ENCODE measurements at places on chromosomes 4 and X. TPM values are rescaled to one million over a fixed set of nuclear protein-coding genes. Genes with fewer than 3 reads are reported as not detected.

ARHGEF38 gene
- total RNA-seq: 0.24 TPM

GRCh38 chr4:139267301-139267700 is 12.7 kb downstream of the MGARP start:
- H3K27me3 ChIP-seq: no peaks in the 10 kb centered on the region
- H3K36me3 ChIP-seq: no peaks in the 10 kb centered on the region
- H3K4me1 ChIP-seq: peaks cover 4% of the 10 kb centered on the region
- DNase-seq: no peak
- no peak overlapping the region for H3K4me3 ChIP-seq
- no peak overlapping the region for H3K27ac ChIP-seq

DNA sequence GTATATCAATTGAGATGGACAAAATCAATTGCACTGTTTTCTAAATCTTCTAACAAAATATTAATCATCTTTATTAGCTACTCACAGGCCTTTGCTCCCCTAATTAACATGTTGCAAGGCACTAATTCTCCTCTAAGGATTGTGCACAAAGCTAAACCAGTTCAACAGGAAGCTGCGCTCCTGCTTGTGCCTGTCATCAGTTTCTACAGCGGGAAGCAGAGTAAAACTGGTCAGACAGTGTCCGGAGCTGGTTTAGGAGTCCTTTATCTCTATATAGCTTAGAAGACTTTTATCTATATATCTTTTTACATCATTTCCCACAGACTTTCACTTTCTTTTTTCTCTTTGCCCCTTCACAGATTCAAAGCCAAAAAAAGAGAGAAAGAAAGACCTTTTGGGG is 79.1 kb downstream of the ELOVL6 start:
- no peak for DNase-seq
- H3K27me3 ChIP-seq: no peaks in the 10 kb centered on the region
- H3K4me3 ChIP-seq: no peak overlapping the region
- H3K36me3 ChIP-seq: no peaks in the 10 kb centered on the region
- H3K27ac ChIP-seq: no peak overlapping the region

DNA sequence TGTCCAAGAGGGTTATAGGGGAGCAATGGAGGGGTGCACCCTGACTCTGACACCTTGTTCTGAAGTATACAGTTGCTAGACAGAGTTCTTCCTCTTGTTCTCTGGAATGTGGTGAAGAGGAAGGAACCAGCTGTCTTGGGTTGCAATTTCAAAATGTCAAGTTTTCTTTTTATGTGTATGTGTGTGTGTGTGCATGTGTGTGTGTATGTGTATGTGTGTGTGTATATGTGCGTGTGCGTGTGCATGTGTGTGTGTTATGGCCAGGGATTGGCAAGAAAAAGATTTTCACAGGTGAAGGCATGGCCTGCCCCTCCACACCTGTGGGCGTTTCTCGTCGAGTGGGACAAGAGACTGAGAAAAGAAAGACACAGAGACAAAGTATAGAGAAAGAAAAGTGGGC is 81.6 kb upstream of the ADGRA3 start:
- H3K27ac ChIP-seq: no peak overlapping the region
- no peaks in the 10 kb centered on the region for H3K36me3 ChIP-seq
- H3K4me1 ChIP-seq: no peaks in the 10 kb centered on the region
- no peak overlapping the region for H3K4me3 ChIP-seq
- DNase-seq: no peak

CCNI gene
- 112 TPM for total RNA-seq

DNA sequence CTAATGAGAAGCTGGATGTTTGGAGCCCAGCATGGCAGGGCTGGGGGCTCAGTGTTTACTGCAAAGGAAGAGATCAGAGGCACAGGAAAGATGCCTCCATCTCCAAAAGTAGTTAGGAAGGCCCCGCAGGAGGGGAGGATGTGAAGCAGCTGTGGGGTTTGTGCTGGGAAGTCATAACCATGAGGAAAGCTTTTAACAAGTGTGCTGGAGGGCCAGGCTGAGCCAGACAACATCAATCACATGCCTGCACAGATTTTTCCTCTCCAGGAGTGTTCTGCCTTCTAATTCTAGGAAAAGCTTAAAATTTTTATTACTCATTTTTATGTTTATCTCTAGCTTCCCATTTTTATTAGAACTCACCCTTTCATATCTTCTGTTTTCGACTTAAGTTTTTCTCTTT is 65.4 kb downstream of the GPR82 start:
- no peak overlapping the region for H3K27ac ChIP-seq
- peaks cover 5% of the 10 kb centered on the region for H3K36me3 ChIP-seq
- no peaks in the 10 kb centered on the region for H3K4me1 ChIP-seq

CCNB3 gene
- 0.42 TPM for total RNA-seq

GRCh38 chr4:163462556-163462955 is 11.0 kb downstream of the TKTL2 start:
- no peaks in the 10 kb centered on the region for H3K36me3 ChIP-seq
- H3K4me3 ChIP-seq: no peak overlapping the region
- DNase-seq: no peak
- no peaks in the 10 kb centered on the region for H3K27me3 ChIP-seq
- no peaks in the 10 kb centered on the region for H3K4me1 ChIP-seq
- H3K27ac ChIP-seq: no peak overlapping the region

MAOA gene
- 0.99 TPM for total RNA-seq

GRCh38 chr4:33924811-33925210 is 2319.5 kb downstream of the ARAP2 start:
- DNase-seq: no peak
- no peak overlapping the region for H3K4me3 ChIP-seq
- H3K36me3 ChIP-seq: no peaks in the 10 kb centered on the region

NAA15 gene
- 31.4 TPM for total RNA-seq

RNF113A gene
- 28.6 TPM for total RNA-seq

- H3K27me3 ChIP-seq: peaks cover 18% of the 10 kb centered on the region
- no peak for DNase-seq
- H3K4me3 ChIP-seq: no peak overlapping the region
Observed at GRCh38 chr4:155207534-155208257, 740 bp upstream of the NPY2R start.

DNA sequence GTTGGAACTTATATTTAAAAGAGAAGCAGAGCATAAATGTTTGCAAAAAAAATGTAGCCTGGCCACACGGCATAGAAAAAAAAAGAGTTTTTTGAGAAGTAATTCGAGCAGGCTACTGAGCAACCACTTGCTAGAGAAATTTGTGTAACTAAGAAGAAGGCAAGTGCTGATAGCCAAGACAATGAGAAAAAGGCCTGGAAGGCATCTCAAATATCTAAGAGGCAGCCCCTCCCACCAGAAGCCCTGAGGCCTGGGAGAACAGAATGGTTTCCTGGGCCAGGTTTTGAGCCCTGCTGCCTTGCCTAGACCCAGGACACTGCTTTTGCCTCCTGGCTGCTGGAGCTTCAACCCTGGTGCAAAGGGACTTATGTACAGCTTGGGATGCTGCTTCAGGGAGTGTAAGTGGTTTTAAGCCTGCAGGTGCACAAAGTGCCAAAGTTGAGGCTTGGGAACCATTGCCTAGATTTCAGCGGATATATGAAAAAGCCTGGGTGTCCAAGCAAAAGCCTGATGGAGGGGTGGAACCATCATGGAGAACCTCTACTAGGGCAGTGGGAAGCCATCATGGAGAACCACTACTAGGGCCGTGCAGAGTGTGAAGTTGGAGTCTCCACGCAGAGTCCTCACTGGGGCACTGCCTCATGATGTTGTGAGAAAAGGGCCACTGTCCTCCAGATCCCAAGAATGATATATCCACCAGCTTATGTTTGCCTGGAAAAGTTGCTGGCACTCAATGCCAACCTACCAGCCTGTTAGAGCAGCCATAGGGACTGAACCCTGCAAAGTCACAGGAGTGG is 9.7 kb downstream of the TECRL start:
- DNase-seq: no peak
- no peaks in the 10 kb centered on the region for H3K36me3 ChIP-seq
- no peak overlapping the region for H3K4me3 ChIP-seq
- H3K27ac ChIP-seq: no peak overlapping the region

MUC7 gene
- total RNA-seq: not detected

SMIM43 gene
- 0.24 TPM for total RNA-seq

DNA sequence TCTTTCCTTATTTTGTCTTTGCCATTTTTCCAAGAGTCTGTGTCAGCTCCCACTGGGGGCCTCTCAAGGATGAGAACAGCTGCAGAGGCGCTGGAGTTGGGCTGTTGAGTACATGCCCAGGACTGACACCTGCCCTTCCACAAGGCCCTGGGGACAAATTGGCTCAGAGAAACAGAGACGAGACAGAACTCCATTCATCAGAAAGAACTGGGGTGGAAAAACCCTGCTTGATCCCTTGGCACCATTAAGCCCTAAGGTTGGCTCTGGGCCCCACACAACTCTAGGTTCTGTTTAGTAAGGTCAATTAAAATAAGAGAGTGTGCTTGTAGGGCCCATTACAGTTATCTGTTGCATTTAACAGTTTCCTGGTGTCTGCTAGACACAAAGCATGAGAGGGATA is 63.6 kb downstream of the DCX start:
- H3K36me3 ChIP-seq: no peaks in the 10 kb centered on the region
- H3K27ac ChIP-seq: no peak overlapping the region
- no peak overlapping the region for H3K4me3 ChIP-seq
- no peaks in the 10 kb centered on the region for H3K4me1 ChIP-seq
- H3K27me3 ChIP-seq: no peaks in the 10 kb centered on the region
- no peak for DNase-seq

- H3K27ac ChIP-seq: no peak overlapping the region
- H3K36me3 ChIP-seq: no peaks in the 10 kb centered on the region
- peak; percentile 18 for DNase-seq
- no peaks in the 10 kb centered on the region for H3K4me1 ChIP-seq
- H3K4me3 ChIP-seq: no peak overlapping the region
Observed at GRCh38 chr4:602559-602942, 22.8 kb upstream of the PDE6B start.

ETDB gene
- not detected for total RNA-seq

DNA sequence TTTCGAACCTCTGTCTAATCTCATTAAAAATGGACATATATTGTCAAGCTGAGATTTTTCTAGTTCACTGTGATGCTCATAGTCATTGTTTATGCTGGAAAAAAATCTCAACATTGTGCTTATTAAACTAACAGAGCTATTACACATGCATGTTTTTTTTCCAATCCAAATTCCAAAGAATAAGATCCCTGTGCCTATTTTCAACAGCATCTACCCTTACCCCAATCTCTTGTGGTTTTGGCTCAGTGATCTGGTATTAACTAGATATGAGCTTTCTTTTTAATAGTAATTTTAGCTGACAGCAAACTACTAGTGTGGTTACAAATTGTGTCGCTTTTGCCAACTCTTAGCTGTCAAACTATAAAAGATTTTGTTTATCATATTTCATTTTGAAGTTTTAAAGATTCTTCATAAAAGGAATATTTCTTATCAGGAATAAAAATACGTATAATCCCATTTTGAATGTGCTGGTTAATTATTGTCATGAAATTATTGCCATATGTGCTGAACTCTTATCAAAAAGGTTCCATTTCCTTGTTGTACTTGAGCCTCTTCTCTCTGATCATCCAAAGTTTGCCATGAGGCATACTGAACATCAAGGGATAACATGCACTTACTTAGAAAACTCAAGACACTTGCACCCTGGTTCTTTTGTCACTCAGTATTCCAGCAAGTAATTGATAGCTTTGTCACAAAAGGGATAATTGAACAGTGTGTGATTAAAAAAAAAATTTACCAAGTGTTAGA is 241.2 kb downstream of the ARHGAP24 start:
- H3K4me3 ChIP-seq: no peak overlapping the region
- H3K4me1 ChIP-seq: no peaks in the 10 kb centered on the region
- no peaks in the 10 kb centered on the region for H3K27me3 ChIP-seq

CPZ gene
- 0.94 TPM for total RNA-seq

DNA sequence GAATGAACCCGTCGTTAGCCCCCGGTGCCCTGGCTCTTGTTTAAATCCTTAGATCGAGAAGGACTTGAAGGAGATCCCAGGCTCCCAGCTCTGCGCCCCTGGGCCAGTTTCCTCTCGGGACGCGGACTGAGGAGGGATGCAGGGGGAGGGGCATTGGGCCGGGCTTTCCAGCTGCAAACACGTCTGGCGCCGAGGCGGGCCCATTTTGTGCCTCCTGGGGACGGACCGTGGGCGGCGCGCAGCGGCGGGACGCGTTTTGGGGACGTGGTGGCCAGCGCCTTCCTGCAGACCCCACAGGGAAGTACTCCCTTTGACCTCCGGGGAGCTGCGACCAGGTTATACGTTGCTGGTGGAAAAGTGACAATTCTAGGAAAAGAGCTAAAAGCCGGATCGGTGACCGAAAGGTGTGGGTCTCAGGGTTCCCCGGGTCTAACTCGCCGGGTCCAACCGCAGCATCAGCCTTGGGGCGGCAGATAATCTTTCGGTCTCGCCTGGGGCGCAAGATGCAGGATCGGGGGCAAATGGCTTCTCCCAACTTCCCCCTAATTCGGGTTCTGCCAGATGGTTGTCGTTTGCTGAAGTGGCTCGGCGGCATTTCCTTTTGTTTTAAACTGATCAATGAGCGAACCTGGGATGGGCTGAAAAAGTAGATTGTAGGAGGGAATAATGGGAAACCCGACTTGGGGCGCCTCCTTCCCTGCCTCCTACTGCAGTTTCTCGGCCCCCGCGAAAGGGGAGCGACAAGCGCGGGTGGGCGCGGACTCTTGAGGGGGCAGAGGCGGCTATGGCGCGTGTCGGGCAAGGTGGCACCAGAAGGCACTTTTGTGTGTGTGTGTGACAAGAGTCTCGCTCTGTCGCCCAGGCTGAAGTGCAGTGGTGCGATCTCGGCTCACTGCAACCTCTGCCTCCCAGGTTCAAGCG is 2.9 kb downstream of the PDGFRA start:
- no peaks in the 10 kb centered on the region for H3K36me3 ChIP-seq
- peaks cover 69% of the 10 kb centered on the region for H3K27me3 ChIP-seq
- H3K27ac ChIP-seq: no peak overlapping the region

DNA sequence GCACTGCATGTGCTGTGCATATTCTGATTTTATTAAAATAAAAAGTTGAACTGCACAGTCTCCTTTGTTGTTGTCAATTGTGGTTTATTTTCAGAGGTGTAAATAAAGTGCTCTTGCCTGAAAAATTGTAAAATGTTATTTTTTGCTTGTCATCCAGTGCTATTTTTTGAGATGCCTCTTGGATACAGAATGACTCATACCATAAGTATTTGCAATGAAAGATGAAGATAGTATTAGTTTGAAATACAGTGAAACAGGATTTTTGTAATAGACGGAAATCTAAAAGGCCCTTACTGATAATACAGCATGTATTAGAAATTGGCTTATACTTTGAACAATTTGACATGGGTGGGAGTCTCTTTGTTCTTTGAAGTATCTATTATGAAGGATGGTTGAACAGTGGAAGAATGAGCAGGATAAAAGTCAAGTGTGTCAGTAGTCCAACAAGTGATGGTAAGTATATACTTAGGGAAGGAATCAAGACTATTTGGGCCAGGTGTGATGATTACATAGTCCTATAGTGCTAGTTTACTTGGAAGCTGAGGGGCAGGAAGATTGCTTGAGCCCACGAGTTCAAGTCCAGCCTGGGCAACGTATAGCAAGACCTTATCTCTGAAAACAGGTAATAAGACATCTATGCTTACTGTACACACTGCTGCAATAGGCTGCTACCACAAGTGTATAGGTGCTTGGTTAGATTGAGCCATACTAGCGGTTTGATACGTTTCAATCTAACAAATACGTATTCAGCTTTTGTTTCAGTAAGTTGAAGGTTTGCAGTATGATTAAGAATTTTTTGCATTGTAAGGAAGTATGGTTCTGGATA is 16.4 kb downstream of the DDX3X start:
- no peak overlapping the region for H3K27ac ChIP-seq
- no peak for DNase-seq
- peaks cover 51% of the 10 kb centered on the region for H3K36me3 ChIP-seq
- no peak overlapping the region for H3K4me3 ChIP-seq
- H3K27me3 ChIP-seq: no peaks in the 10 kb centered on the region

Data from thymus (tissue), 14 donors.